Ammon's horn (tissue), 1 donor: ENCODE measurements at places on chromosomes 2 and 18.

- DNase-seq = no peak
These were observed 1186.9 kb downstream of the DSC3 start for GRCh38 chr18:29855637-29856036.

DNA sequence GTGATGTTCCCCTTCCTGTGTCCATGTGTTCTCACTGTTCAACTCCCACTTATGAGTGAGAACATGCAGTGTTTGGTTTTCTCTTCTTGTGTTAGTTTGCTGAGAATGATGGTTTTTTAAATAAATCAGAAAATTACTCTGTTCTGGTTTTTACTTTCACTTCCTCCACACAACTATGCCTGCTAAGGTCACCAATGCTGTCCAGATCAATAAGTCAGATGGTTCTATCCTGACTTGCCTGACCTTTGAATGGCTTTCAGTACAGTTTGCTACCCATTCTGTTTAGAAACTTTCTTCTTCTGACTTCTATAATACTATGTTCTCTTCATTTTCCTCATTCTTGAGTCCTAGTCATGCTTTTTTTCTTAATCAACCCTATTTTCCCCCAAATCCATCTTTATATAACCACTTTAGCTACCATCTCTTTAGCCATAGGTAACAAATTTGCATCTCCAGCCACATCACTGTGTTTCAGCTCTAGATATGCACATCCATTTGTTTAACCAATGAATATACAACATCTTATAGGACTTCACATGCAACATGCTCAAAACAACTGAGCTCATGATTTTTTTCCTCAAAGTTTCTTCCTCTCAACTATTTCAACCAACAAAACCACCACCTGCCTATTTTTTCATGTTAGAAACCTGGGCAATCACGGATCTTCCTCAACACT is 58.8 kb upstream of the SLC38A11 start:
- no peak for DNase-seq

GRCh38 chr2:40168032-40168431 is 283.9 kb downstream of the SLC8A1 start:
- DNase-seq = no peak

GRCh38 chr2:58131191-58132011 is 84.8 kb downstream of the VRK2 start:
- DNase-seq = peak; percentile 67

GRCh38 chr2:33836628-33837027 is 237.5 kb upstream of the FAM98A start:
- no peak for DNase-seq

DNA sequence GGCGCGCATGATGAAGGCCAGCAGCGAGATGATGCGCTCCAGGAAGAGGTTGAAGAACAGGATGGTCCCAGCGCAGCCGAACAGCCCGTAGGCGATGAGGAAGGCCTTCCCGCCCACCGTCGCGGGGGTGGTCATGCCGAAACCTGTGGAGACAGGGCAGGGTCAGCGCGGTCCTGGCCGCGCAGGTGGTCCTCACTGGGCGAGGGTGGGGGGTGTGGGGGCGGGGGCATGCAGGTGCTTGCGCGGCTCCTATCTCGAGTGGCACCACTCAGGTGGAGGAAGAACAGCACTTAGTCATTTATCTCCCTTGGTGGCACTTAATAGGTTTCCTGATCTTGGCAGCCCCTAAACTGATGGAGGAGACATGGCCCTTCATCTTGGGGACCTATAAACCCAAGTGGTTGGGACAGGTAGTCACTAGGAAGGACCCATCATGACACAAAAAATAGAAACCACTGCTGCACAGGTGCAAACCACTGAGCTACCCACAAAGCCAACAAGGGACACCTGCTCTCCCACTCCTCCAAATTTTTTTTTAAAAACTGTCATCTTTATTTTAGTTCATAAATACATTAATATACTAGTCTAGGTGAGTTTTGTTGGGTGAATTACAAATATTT is 118.8 kb downstream of the MSH2 start:
- no peak for DNase-seq

DNA sequence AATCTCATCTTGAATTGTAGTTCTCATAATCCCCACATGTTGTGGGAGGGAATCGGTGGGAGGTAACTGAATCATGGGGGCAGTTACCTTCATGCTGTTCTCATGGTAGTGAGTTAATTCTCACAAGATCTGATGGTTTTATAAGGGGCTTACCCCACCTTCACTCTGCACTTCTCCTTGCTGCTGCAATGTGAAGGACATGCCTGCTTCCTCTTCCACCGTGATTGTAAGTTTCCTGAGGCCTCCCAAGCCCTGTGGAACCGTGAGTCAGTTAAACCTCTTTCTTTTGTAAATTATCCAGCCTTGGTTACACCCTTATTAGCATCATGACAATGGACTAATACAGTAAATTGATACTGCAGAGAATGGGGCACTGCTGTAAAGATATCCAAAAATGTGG is 57.9 kb downstream of the SCN7A start:
- no peak for DNase-seq

- DNase-seq = peak; percentile 89
These were observed 172.8 kb downstream of the RDH14 start for GRCh38 chr2:18387441-18388206.

- no peak for DNase-seq
These were observed 45.1 kb downstream of the RHOB start for GRCh38 chr2:20491739-20492531.

- DNase-seq = no peak
These were observed 214.9 kb downstream of the ALPK2 start for GRCh38 chr18:58413667-58414628.

- peak; percentile 32 for DNase-seq
These were observed 270.9 kb upstream of the TCF4 start for GRCh38 chr18:55858661-55859515.

GRCh38 chr2:134839649-134840048 is 1.2 kb downstream of the ACMSD start:
- no peak for DNase-seq

- no peak for DNase-seq
These were observed 184.1 kb upstream of the FN1 start for GRCh38 chr2:215619989-215620388.

DNA sequence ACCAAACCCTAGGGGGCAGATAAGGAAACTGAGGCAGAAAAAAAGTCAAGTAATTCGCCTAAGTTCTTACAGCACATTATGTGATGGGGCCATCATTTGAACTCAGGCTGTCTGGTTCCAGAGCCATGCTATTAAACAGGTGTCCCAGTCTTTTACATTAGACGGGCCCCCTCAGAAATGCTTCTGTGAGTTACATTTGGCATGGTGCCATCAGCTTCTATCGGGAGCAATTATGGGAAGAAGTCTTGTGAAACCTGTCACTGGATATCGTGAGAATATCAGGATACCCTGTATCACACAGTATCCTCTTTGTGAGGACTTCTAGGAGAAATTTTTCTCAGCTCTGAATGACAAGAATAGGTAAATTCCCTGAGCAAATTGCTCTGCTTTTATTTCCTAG is 143.7 kb upstream of the NOSTRIN start:
- DNase-seq = no peak

DNA sequence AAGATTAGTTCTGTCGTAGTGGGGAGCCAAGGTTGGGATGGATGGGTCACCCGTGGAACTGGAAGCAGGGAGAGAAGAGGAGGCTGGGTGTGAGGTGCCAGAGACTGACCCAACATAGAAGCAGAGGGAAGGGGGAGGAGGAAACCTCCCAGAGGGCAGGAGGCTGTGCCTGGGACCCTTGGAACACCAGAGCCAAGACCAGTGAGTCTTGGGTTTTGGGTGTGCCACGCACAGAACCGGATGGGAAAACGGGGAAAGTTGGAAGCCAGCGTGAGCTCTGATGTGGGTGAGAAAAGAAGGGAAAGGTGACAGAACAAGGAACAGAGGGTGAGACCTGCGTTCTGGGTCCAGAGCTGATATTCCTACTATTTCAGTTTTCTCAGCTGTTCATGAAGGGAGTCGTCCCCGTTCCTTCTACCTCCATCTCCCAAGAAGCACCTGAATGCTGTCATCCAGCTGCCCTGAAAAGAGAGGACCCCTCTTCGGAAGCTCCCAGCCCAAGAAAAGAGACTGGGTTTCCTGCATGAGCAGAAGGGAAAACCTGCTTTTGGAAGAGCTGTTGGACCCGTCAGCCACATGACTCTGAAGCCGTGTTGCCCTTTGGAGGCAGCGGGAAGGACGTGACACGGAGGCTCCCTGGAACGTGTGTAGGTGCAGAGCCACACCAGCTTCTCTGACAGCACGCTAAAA is 250.1 kb downstream of the NDUFA10 start:
- no peak for DNase-seq

DNA sequence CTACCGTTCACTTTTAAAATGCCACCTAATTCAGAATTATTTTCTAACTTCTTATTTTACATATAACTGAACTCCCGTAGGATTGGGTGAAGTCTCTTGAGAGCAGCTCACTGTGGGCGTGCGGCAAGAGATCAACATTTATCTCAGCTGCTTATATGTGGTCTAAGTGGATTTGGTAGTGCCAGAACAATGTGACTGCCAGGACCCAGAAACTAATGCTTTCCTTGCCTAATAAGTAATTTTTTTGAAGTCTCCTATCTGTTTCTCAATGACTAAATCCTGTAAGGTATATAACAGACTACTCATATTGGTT is 11.2 kb upstream of the NFE2L2 start:
- no peak for DNase-seq

DNA sequence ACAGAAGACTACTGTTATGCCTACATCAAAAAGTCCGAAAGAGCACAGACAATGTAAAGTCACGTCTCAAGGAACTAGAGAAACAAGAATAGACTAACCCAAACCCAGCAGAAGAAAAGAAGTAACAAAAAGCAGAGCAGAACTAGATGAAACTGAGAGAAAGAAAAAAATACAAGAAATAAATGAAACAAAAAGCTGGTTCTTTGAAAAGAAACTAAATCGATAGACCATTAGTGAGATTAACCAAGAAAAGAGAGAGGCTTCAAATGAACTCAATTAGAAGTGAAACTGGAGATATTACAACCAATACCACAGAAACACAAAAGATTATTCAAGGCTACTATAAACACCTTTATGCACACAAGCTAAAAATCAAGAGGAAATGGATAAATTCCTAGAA is 271.8 kb downstream of the MBD2 start:
- no peak for DNase-seq

DNA sequence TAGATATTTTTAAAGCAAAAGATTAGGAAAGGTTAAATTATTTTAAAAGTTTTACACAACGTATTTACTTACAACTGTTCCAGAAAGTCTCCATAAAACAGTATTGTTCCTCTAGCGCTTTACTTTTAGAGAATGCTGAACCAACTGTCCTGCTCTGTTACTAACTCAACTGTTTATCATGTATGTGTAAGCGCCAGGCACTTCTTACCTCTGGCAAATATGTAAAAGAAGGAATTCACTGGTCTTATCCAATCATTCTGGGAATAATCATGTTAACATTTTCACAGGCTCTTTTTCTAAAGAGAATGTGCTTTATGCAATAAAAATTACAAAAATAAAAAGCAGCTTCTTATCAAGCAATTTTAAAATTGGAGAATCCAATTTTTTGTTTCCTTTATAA is 68.0 kb downstream of the COBLL1 start:
- DNase-seq = no peak

- no peak for DNase-seq
These were observed 36.2 kb downstream of the CCDC178 start for GRCh38 chr18:33404244-33404873.

GRCh38 chr2:161571051-161571429 is 53.2 kb upstream of the SLC4A10 start:
- no peak for DNase-seq

DNA sequence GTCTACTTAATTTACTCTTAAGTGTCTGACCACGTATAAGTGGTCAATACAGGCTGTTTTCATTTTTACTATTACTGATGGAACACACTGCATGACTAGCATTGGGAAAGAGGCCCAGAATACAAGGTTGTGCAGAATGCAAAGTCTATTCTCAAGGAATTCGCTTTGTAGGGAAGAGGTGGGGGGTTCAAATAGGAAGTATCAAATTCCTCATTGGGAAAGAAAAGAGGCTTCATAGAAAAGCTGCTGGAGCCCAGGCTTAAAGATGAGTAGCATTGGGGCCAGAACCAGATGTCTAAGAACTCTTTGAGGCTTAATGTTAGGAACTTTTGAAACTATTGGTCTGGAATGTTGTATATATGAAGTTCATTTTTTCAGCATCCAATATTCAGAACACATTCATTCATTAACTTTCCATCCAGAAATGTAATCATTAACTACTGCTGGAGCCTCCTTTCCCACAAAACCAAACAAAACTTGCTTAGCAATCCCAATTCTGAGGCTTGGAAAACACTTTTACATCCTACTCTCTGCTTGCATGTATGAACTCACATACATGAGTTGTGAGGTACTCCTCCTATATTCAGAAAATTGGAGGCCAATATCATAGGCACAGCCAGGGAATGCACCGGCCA is 994 bp upstream of the LRATD1 start:
- no peak for DNase-seq

DNA sequence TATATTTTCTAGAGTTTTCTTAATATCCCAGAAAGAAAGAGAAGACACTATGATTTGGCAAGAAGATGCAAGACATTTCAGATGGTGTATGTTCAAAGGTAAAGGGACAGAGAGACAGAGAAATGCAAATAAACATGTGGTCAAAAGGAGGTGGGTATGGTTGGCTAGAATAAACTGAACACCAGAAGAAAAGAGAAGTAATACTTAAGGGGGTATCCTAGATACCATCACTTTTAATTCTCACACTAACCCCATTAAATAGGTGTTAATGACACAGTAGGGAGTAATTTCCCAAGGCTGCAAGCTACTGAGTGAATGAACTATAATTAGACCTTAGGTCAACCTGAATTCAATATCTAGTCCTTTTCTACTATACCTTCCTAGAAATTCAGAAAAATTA is 111.2 kb upstream of the CD226 start:
- DNase-seq = no peak

- DNase-seq = no peak
These were observed 237.4 kb upstream of the VRK2 start for GRCh38 chr2:57809230-57809629.

GRCh38 chr2:103873716-103874351 is 980.1 kb upstream of the POU3F3 start:
- DNase-seq = no peak

DNA sequence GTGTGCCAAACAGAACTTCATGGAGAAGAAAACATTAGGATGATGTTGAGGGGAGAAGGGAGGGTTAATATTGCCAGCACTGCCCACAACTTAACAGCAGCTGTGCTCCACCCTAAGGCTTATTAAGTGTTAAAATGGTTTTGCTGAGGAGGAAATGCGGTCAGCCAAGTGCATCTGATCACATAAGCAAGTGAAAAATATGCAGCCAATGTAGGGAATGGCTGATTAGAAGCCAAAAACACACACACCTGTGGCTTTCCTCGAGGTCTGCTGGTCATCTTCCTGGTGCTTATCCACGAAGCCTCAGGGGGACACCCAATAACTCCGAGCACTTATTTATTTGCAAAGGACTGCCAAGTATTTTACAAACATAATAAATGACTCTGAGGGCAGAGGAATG is 66.3 kb upstream of the GPR45 start:
- DNase-seq = no peak

GRCh38 chr2:54559593-54560145 is 103.5 kb downstream of the SPTBN1 start:
- peak; percentile 76 for DNase-seq

DNA sequence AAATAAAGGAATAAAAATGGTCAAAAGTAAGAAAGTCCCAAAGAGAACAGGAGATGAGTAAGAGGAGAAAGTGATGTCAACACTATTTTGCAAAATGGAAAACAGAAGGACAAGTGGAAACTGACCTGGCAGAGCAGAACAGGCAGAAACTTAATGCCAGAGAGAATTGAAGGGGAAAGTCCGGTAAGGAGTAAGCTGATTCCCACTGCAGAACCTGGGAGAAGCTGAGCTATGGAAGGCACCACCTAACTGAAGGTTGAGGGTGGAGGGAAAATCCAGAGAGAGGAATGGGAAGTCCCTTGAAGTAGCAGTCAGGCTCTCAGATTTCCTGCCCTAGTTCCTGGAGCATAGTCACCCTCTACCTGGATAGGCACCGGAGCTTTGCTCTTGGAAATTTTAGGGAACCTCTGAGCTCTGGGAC is 59.8 kb downstream of the MOGAT1 start:
- no peak for DNase-seq
